ENCODE measurements at places on chromosomes 7 and 10.

DNA sequence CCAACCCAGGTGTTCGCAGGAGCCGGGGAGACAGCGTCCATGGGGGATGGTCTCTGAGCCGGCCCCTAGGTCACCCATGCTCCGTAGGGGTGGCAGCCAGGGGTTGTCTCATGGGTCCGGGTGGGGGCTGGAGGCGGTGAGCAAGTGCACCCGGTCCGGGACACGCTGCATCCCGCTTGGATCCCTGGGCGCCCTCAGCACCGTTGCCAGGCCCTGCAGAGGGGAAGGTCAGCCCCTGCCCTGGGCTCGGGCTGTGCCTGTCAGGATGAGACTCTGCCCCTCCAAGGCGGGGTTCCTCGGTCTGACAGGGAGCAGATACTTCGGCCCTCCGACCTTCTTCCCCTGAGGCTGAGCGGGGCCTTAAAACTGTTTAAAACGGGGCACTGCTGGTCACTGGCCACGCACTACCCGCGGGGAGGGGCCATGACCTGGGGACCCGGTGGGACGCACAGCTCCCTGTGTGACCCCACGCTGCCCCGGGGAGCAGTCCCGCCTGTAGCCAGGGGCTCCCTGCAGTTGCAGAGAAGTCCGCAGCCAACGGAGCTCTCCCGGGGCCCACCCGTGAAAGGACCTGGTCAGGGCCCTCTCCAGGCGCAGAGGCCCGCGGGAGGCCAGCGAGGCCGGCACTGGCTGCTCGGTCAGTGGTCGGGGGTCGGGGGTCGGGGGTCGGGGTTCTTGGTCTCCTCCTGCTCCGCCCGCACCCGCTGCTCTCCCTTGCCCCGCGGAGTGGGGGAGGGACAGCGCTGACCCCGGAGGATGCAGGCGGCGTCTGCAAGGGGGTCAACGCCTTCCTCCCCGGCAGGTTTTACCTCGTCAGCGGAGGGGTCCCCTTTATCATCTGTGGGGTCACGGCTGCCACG is 33.4 kb upstream of the KNDC1 start:
- DNase-seq: no peak

- no peak for DNase-seq
These were observed 274.2 kb downstream of the BAMBI start for GRCh38 chr10:28951484-28951883.

- no peak for DNase-seq
These were observed 13.2 kb downstream of the ZMIZ1 start for GRCh38 chr10:79082035-79082373.

DNA sequence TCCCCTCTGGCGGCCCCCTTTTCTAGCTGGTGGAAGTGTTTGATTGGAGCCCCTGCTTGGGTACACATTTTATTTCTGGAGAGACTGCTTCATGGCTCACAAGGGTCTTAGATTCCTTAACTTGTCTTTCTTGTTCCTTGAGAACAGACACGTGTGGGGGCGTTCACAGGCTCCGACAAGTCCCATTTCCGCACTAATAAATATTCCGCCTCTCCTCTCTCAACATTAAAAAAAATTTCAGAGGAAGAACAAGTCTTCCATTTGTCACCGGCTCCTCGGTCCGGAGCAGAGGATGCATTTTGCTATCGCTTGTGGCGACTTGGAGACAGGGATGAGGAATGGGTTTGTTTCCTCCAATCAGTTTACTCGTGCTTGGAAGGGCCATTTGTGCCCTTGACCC is 134.0 kb upstream of the PODXL start:
- no peak for DNase-seq

DNA sequence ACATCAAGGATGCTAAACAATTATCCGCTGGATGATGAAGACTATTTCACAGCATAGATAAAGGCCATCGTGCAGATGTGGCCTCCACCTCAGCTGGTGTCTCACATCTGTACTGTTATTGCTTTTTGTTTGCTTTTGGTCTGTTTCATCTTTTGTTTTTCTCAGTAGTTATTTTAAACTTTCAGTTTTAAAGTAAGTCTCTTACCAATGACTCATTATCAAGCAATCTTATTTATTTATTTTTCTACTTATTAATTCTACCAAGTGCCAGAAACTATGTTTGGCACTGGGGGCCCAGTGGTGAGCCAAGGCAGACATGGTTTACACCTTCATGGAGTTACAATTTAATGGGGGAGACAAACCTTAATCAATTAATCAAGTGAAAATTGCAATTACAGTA is 250.9 kb upstream of the TMEM72 start:
- no peak for DNase-seq

GRCh38 chr10:3159152-3159551 is 13.4 kb downstream of the PITRM1 start:
- no peak for DNase-seq

DNA sequence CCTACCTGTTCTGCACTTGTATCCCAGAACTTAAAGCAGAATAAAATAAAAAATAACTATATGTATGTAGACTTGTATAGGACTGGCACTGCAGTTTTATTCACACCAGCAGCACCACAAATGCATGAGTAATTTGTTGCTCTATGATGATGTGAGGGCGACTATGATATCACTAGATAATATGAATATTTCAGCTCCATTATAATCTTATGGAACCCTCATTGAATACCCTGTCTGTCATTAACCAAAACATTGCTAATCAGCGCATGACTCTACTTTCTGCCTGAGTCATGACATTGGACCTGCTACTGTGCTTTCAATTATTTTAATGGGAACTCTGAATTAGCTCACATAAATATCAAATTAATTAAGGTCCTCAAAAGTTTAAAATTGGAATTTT is 129.4 kb upstream of the RHOBTB1 start:
- DNase-seq: no peak

DNA sequence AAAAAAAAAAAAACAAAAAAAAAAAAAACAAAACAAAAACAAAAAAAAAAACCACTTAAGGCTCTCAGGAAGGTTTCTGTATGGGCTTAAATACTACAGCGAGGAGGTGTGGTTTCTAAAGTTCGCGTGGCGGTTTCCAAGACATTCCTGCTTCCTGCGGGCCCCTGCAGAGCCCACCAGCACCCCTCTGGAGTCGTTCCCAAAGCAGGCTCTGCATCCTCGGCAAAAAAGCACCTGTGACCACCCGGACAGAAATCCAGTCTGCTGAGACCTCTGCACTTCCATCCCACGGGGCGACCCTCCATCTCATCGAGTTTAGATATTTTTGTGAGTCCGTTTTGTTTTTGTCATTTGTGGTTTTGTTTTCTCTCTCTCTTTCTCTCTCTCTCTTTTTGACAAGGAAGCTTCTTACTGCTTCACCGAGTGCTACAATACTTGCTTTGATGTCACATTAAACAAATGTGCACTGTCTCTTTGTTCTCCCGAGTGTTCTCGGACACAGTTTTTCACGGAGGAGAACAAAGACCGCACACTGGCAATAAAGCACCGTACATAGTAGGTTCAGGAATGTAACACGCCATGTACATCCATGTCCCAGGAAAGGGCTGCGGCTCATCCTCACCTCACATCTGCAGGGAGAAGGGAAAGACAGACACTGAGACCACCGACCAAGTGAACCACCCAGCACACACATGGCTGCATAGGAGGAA is 21.5 kb downstream of the PDGFA start:
- DNase-seq: no peak

DNA sequence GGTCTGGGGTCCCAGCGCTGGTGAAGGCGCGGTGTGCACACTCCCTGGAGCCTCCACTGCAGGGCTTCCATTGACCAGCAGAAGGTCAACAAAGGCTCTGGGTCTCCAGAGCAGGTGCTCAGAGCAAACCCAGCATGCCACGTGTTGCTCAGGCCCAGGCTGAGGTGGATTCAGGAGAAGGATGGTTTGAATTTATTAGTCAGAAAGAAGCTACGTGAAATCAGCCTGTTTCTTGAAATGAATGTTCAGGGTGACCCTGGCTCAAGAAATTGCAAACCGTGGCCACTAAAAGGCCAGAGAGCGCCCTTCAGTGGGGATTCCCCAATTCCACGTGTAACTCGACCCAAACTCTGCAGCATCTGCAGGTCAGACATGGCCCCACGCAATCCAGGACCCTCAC is 82.7 kb upstream of the PFKP start:
- DNase-seq: no peak

GRCh38 chr7:137418841-137419240 is 75.3 kb upstream of the PTN start:
- DNase-seq: no peak

GRCh38 chr10:132326344-132326889 is 5.6 kb upstream of the LRRC27 start:
- DNase-seq: no peak

All from liver (tissue), 10 donors.